CD4-positive, alpha-beta T cell treated with Interleukin-21 for 1 hour (primary cell): ENCODE measurements at places on chromosomes 5 and 9.

DNA sequence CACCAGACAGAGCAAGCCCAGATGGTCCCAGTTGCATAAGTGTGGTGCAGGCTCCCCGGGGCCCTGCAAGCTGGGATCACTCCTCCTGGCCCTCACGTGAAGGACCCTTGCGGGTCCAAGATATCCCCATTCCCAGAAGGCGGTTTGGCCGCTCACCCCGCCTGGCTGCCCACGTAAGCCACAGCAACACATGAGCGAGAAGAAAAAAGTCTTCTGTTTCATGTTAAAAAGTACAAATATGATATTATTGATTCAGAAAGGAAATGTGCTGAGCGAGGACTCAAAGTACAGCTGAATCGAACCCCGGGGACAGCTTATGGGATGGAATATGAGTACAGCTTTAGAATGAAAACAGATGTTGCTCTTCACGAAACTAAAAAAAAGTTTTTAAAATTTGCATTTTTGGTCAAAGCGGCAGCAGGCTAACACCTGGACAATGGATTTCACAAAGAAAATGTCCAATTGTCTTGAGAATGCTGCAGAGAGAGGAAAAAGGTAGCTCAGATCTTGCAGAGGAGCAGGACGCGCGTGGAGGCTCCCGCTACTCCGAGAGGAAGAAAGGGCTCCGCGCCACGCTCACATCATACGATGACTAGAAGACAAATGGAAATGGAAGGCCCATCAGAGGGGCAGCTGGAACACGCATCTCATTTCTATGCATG is 427.6 kb downstream of the IRX1 start:
- DNase-seq, result no peak

DNA sequence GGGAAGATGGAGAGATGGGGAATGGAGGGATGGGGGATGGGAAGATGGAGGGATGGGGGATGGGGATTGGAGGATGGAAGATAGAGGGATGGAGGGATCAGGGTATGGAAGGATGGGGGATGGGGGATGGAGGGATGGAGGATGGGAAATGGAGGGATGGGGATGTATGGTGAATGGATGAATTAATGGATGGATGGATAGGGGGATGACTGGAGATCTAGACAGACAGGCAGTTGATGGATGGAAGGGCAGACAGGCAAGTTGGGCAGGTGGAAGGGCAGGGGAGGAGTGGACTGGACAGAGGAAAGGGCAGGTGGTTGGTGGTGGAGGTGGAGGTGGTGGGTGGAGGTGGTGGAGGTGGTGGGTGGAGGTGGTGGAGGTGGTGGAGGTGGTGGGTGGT is 167.2 kb downstream of the C9orf50 start:
- DNase-seq, result no peak

DNA sequence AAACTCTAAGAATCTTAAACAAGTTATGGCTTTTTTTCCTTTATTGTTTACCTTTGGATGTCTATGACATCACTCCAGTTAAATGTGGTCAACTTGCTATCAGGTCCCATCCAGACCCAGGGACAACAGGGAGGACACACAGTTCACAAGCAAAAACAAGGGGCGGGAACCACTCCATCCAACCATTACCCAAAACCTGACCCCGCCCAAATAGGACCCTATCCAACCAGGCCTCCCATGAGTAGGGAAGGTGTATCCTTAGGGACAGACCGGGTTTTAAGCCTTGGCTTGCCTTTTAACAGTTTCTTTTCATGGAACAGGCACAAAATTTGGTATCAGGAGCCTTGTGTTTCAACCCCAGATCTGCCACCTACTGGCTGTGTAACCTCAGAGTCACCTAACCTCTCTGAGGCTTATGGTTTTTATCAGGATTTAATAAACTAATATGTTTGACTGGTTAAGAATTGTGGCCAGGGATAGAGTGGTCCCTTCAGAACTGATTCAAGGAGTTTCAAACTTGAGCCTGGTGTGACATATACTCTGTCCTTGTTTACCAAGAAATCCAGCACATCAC is 127.7 kb upstream of the RAD23B start:
- no peak for DNase-seq

- no peak for DNase-seq
Measured at GRCh38 chr5:27130587-27130986, 92.2 kb upstream of the CDH9 start.

GRCh38 chr9:90141723-90142122 is 500.9 kb downstream of the DIRAS2 start:
- peak; percentile 17 for DNase-seq

DNA sequence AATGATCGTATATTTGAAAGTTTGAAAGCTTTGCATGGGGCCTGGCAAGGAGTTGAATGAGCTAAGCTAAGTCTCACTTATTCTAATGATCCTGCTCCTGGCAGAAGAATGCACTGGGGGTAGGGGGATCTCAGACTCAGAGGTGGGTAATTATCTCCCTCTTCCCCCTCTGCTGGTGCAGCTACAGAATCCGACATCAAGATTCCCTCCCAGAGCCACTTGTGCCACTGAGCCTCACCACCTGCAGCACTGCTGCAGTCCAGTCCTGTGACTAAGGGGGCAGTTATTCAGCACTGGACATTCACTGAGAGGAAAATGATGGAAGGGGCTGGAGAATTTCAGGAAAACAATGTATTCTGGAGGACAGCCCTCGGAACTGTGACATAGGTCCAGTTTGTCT is 205.8 kb downstream of the DEPDC1B start:
- no peak for DNase-seq

DNA sequence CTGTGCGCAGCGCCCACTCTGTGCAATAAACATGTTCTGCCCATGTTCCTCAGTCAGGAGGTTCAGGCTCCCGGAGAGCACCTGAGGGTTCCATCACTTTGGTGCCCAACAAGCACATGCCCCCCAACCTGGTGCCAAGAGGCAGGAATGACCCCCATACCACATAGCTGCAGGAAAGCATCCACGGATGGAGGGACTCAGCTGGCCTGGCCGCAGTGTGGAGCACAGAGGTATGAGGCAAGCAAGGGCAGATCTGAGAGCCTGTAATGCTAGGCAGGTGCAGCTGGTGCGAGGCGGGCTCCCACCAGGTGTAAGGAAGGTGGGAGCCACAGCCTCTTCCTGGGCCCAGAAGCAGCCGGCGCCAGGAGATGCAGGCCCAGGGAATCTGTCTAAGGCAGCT is 4.3 kb upstream of the MRNIP start:
- DNase-seq, result no peak

- no peak for DNase-seq
Measured at GRCh38 chr9:35042891-35043545, 29.4 kb downstream of the VCP start.

GRCh38 chr5:56148453-56148971 is 84.6 kb downstream of the ANKRD55 start:
- DNase-seq, result peak; percentile 35

DNA sequence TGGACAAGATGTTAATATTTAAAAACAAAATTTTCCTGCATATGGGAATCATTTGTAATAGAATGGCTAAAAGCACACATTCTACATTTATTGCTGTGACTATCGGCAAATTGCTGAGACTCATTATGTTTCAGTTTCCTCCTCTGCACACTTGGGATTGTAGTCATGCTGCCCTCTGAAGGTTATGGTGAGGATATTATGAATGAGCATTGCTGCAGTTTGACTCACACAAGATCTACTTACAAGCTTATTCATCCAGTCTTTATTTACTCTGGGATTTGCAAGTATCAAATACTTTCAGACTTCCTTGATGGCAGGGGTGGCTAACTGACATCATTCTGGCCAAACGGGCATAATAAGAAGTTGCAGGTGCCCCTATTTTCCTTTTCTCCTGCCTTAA is 9.5 kb upstream of the NFIL3 start:
- peak; percentile 33 for DNase-seq

DNA sequence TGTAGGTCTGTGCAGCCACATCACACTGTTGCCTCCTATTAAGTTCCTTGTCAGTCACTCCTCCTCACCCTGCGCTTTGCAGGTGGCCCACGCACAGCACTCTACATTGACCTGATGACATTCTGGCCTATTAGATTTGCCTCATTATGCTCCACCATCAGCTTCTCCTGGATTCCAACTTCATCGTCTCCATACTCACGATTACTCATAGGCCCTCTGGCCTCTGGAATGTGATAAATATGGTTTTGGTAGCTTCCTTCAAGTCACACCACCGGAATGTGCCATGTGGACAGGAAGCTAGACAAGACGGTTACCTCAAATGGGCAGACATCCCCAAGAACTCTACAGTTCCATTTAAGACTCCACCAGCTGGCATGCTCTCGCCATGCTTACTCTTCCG is 158.0 kb upstream of the LHFPL2 start:
- no peak for DNase-seq

- DNase-seq, result no peak
Measured at GRCh38 chr9:36194326-36195000, 3.7 kb downstream of the CLTA start.

DNA sequence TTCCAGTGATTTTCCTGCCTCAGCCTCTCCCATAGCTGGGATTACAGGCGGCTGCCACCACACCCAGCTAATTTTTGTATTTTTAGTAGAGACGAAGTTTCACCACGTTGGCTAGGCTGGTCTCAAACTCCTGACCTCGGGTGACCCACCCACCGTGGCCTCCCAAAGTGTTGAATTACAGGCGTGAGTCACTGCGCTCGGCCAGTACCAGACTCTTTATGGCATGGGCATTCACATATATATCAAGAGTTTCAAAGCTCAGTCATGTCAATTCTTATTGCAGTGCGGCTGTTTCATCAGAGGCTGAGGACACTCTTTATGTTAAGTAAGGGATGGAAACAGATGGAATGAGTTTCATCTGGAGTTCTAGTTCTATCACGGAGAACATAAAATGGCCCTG is 315.2 kb upstream of the CDH6 start:
- no peak for DNase-seq

DNA sequence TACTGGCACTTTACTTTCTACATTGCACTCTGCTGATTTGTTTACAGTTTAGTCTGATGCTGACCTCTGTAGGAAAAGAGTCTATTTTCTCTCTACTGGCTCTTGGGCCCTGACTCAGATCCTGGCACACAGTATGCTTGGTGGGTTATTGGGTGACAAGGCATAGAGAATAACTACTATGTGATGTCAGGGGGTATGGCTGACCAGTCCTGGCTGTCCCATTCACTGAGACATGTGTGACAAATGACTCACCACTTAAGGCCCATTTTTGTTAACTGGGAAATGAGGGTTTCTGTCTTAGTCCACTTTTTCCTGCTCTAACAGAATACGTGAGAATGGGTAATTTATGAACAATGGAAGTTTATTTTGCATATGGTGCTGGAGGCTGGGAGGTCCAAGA is 66.4 kb downstream of the DAPK1 start:
- DNase-seq, result no peak

GRCh38 chr5:16570121-16570815 is 46.5 kb downstream of the RETREG1 start:
- no peak for DNase-seq

GRCh38 chr5:149380466-149381121 is 1.5 kb upstream of the IL17B start:
- DNase-seq, result no peak

- no peak for DNase-seq
Measured at GRCh38 chr5:84715091-84715490, 330.4 kb upstream of the EDIL3 start.

GRCh38 chr5:173329491-173330337 is 1.5 kb upstream of the STC2 start:
- no peak for DNase-seq

DNA sequence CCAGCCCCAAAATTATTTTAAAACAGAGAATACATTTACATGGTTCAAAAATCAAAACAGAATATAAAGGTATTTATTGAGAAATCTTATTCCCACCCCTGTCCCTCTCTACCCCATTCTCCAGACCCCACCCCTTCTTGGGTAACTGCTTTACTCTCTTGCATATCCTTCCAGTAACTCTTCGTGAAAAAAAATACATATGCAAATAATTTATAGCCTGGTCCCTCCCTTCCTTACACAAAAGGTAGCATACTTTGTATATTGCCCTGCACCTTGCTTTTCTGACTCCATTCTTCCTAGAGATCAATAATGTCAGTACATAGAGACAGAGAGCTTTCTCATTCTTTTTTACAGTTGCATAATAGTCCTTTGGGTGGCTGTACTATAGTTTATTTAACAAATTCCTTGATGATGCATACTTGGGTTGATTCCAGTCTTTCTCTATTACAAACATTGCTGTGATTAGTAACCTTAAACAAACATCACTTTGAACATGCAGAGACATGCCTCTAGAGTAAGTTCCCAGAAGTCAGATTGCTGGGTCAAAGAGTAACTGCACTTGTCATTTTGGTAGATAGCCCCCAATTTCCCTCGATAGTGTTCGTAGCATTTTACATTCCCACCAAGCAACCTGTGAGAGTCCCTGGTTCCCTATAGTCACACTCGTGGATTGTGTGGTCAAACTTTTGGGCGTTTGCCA is 47.9 kb downstream of the STOM start:
- no peak for DNase-seq

- no peak for DNase-seq
Measured at GRCh38 chr9:135906291-135907005, 898 bp downstream of the CAMSAP1 start.

DNA sequence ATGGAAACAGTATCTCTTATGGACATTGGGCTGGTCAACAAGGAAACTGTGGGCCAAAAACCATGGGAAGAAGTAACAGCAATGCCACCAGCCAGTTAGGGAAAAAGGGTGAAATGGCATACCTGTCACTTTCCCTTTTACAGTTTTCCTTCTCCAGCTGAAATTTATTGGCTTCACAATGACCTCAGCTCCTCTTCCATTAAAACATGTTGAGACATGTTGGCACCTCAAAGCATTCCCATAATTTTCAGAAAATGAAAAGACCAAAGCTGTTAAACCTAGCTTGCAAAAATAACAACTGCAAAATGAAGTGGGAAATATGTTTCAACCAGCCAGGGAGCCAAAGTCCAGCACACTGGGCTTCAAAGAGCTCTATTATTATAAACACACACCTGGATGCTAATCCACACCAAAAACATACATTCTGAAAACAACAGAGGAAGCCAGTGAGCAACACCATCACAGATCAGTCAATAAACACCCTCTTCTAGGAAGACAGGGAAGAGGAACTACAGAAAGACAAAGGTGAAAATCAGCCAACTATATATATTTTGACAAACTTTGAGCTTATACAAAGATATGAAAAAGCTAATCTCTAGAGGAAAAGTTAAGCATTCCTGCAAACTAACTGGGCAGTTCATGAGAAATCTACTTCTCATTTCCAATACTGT is 78.4 kb upstream of the PTGER4 start:
- no peak for DNase-seq

GRCh38 chr5:116088062-116088461 is 3.2 kb downstream of the COMMD10 start:
- no peak for DNase-seq
